ENCODE measurements at places on chromosomes 16 and 17.

DNA sequence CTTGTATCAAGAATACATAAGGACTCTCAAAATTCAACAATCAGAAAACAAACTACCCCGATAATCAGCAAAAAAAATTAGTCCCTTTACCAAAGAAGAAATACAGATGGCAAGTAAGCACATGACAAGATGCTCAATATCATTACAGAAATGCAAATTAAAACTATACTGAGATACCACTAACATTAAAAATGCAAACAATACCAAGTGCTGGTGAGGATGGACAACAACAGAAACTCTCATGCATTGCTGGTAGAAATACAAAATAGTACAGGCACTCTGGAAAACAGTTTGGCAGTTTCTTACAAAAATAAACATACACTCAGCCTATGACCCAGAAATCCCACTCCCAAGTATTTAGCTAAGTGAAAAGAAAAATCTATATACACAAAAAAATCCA is 7.5 kb downstream of the CEP112 start:
- no peak for DNase-seq

DNA sequence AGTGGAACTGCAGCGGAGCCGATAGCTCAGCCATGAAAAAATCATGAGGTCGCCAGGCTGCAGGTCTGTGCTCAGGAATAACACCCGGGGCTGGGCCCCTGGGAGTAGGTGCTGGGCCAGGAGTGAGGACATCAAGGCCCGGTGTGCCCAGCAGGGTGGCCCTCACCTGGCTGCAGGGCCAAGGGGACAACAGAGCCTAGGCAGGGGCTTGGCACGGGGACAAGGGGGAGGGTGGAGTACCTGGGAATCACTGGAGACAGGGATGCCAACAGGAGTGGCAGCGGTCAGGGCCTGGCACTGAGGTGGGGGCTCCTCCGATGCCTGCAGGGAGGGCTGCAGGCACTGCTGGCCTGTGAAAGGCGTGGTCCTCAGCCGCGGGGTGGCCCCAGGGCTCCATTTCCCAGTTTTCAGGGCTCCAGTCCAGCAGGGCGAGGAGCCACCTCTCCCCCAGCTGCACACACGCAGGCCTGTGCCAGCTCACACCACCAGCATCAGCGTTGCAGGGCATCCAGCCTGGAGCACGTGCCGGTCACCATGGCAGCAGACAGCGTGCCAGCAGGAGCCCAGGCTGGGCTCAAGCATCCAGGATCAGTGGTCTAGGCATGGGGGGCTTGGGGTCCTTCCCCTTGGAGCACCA is 4.7 kb upstream of the FSCN2 start:
- DNase-seq = no peak

- DNase-seq = no peak
These were observed 10.2 kb downstream of the ARSG start for GRCh38 chr17:68301438-68301959.

- DNase-seq = no peak
These were observed 106.7 kb upstream of the SDK2 start for GRCh38 chr17:73750975-73751374.

DNA sequence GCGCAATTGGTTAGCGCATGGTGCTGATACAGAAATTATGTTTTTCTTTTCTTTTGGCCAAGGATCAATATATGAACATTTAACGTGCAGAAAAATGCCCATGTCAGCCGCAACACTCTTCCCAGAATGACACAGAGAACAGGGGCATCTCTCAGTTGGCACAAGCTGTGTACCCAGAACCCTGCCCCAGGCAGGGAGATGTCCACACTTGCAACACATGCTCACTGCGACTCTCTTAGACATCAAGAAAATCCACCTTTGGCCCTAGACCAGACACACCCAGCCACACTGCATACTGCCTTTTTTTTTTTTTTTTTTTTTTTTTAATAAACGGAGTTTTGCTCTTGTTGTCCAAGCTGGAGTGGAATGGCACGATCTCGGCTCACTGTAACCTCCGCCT is 17.0 kb downstream of the PITPNA start:
- DNase-seq = no peak

DNA sequence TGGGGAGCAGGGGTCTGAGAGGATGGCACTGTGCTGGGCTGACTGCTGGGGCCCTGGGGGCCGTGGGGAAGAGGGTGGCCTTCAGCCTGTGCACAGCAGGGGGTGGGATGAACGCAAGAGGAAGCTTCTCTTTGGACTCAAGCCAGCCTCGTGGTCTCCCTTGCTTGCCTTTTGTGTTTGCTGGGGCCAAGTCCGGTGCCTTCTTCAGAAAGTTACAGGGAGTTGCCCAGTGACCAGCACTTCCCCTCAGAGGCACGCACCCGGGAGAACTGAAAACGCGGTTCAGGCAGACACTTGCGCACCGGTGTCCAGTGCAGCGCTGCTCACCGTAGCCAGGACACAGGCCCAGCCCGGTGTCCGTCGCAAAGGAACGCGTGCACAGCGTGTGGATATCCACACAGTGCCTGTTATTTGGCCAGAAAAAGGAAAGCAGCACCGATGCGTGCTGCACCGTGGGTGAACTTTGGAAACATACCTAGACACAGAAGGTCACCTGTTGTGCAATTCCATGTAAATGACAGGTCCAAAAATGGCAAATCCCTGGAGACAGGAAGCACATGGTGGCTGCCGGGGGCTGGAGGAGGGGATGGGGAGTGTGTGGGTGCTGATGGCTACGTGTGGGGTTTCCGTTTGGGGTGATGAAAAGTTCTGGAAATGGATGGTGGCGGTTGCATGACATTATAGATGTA is 29.4 kb upstream of the NUDT16L1 start:
- DNase-seq = no peak

DNA sequence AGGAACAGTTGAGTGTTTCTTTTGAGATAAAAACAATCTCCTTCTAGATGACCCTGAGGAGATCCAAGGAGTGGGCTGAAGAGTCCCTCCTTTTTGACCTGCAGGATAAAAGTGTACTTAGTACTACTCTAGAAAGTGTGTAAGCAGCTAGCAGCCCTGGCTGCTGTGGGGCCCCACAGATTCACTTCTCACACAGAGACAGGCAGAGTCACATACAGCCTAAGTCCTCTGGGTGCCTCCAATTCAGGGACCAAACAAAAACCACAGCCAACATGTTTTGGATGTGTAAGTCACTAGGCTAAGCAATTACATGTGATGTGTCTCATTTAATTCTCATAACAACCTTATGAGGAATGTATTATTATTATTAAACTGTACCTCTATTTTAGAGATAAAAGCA is 97.1 kb downstream of the TMEM100 start:
- no peak for DNase-seq

GRCh38 chr17:66985338-66986237 is 21.1 kb downstream of the CACNG4 start:
- no peak for DNase-seq

All from memory B cell (primary cell).